NCI-H345 (cell line): ENCODE measurements at places on chromosomes 12 and 14.

GRCh38 chr14:50089208-50089607 is 27.2 kb downstream of the VCPKMT start:
- no peak for DNase-seq

DNA sequence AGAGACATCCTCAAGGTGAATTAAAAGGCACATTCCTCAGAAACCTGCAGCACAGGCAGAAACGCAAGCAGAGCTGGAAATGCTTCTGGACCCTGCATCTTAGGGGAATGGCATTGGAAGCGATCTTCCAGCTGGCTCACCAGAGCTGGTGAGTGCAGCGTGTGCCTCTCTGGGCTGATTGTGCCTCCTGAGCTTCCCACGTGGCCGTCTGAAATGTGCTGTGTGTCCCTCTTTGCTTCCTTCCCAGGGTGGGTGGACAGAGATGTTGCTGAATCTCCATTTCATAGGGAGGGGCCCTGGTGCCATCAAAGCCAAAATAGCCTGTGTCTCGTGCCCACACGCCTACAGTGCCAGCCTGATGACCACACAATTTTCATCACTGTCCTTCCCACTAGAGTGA is 34.3 kb upstream of the TMEM132D start:
- DNase-seq = no peak

DNA sequence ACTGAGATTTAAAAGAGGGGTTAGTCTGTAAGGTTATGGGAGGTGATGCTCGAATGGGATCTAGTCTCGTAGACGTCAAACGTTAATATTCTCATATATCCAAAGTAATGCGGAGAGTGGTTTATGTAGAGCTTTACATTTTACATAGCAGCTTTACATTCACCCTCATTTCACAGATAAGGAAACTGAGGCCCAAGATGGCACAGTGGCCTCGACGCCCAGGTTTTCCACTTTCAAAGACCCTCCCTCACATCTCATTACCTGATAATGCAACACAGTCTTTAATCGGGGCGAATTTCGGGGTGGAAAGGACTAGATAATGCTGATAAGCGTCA is 450 bp upstream of the TDG start:
- no peak for DNase-seq

GRCh38 chr14:69133206-69134125 is 19.5 kb downstream of the DCAF5 start:
- no peak for DNase-seq

DNA sequence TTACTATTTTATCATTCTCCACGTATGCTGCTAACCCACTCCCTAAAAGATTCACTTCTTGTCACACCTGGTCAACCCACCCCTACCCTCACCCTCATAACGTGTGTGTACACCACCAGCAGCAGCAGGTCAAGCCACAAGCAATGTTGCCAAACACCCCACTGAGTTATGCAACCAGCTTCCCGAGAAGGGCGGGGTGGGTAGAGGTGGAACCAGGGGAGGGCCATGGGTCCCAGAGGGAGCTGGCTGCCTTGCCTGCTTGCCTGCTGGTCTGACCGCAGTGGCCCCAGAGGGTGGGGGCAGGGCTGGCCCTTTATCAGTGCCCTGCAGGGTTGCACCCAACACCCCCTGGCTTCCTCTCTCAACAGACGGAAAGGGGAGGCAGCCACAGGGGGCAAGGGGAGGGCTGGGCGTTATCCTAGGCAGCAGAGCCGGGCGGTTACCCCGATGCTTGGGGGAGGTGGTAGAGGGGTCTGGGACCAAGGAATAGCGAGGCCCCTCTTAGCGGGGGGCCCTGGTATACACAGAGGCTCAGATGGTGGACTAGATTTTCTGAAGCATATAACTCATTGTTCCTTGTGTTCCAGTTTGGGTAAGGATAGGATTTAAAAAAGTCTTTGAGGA is 3.5 kb upstream of the NFE2 start:
- DNase-seq = no peak

DNA sequence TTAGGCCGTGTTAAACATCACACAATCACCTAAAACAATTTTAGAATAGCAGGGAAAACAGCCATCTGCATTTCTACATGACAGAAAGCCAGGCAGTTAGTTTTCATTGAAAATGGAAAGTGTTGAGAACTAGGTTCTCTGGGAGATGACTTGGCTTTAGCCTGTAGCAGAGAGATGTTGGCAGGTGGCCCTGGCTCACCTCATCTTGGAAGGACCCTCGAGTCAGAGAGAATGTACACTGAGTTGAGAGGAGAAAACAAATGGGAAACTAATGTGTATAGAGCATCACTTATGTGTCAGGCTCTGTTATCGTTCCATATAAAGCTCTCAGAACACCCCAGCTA is 51.9 kb downstream of the SUSD6 start:
- DNase-seq = no peak

GRCh38 chr14:88895116-88895515 is 70.7 kb downstream of the TTC8 start:
- no peak for DNase-seq

GRCh38 chr12:89384807-89385206 is 32.5 kb upstream of the DUSP6 start:
- DNase-seq = no peak

DNA sequence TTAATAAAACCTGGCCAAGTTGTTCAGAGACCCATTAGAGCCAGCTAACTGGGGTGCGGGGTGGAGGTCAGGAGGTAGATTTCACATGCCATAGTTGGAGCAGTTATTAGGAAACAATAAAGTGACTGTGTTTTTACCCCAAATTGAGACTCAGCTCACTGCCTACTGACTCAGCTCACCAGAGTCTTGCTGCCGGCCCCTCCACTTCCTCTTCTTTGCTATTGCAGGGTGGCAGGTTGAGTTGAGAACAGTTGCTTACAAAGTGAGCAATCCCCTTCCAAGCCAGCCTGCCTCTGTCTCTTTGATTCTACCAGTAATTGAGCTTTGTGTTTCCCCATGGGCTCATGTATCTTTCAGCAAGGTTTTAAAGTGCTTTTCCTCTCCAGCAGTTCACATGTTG is 12.9 kb downstream of the ST8SIA1 start:
- no peak for DNase-seq

DNA sequence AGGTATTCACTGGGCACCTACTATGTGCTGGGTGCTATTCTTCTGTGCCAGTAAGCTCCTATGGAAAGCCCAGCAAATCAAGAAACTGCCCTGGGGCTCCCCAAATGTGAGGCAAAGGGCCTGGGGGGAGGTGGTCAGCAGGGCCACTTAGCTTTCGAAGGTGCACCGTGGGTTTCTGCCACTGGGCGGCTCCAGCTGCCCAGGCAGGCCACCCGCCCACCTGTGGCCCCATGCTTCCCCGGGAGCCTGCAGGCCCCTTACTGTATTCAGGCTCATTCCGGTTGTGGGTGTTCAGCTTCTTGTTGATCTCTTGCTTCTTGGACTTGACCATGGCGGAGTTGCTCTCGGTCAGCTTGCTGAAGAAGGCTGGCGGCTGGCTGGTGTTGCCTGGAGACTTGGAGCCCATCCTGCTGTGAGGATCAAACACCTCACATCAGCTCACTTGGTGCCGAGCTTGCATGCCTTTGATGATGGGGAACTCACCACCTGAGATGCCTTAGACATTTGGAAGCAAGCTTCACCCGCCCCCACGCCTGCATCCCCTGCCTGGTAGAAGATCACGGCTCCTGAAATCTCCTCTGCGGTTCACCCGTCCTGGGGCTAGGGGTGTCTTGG is 37.3 kb downstream of the RFLNA start:
- DNase-seq = no peak

DNA sequence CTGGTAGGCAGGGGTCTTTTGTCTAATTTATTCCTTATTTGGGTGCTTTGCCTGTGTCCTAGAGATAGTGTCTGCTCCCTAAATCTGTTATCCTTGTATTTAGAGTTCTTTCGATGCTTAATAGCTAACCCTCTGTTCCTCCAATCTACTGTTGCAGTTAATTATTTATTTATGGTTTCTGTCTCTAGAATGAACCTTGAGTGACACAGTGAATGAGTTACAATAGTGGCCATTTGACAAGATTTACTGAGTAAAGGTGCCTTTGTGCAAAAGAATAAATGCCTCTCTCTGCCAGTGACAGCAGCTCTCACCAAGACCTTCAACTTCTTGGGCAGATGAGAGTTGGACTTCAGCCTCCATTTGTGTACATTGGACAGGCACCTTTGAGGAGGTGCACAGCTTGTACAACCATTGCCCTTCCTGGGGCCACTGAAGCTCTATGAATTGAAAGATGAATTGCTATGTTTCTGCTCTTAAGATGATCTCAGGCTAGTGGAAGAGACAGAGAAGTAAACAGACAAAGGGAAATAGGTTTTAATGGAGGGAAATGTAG is 165.9 kb downstream of the DERA start:
- no peak for DNase-seq

- peak; percentile 0 for DNase-seq
These were observed 17.0 kb downstream of the OR8S1 start for GRCh38 chr12:48542300-48542928.

DNA sequence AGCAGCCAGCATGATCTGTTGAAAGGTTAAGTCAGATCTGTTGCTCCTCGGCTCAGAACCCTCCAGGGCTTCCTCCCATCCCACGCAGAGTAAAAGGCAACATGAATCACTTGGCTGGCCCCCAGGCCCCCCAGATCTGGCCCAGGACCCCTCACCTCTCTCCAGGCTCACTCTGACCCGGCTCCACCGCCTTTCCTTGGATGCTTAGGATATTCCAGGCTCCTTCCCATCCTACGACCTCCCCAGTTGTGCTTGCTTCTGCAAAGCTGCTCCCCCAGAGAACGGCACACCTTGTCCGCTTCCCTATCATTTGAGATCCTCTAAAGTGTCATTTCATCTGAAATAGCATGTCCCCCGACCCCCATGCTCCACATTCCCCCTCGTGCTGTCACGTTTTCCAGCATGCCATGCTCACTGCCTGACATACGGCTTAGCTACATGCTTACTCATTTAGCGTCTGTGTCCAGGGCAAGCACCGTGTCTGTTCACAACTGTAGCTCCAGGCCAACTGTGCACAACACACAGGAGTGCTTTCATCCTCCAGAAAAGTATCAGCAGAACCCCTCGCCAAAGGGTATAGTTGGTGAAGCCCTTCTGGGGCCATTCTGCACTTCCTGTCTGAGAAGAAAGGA is 33.6 kb upstream of the BDKRB2 start:
- no peak for DNase-seq

DNA sequence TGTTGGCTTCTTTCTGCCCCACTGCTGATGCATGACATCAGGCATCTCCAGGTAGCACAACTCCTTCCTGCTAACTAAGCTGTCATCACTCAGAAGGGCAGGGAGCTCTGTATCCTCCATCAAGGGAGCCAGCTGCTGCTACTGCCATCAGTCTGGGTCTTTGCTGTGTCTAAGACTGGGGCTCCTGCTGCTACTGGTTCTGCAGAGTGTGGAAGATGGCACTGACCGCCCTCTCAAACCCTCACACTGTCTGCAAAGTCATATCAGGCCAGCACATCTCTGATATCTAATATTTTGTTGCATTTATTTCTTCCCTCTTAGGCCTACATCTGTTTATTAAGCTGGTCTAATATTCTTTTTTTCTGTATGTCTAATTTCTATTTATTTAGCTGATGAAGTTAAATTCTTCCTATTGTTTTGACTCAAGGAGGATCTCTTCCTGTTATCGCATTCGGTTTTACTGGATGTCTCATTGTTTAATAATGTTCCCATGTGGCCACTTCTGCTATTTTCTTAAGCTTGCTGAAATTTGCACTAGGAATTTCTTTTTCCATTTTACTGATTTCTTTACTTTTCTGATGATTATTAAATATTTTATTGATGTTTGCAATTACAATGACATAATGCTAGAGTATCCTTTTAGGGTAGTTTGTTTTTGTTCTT is 7.6 kb upstream of the E2F7 start:
- DNase-seq = no peak

DNA sequence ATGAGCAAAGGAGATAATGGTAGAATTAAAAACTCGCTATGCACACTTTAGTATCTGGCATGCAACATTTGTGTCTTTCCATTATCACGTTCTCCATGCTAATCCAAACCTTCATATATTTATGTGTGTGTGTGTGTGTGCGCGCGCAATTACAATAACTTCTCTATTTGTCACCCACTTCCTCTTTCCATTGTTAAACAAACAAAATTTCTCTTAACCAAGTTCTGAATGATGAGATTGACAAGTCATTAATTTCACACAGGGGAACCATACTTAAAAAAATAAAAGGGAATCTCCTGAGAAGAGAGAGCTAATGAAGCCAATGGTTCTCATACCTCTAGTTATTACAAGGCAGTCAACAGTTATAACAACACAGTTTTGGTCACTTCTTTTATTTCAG is 575.9 kb upstream of the MDGA2 start:
- no peak for DNase-seq

DNA sequence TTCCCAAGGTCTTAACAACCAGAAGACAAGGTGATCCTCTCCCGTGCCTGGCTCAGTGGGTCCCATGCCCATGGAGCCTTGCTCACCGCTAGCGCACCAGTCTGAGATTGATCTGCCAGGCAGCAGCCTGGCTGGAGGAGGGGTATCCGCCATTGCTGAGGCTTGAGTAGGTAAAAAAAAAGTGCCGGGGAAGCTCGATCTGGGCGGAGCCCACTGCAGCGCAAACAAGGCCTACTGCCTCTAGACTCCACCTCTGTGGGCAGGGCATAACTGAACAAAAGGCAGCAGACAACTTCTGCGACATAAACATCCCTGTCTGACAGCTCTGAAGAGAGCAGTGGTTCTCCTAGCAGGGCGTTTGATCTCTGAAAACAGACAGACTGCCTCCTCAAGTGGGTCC is 104.0 kb downstream of the C14orf39 start:
- DNase-seq = no peak

- DNase-seq = no peak
These were observed 136.5 kb upstream of the AMIGO2 start for GRCh38 chr12:47216150-47216677.
